Activated CD4-positive, alpha-beta T cell treated with anti-CD3 and anti-CD28 coated beads for 36 hours (primary cell): ENCODE measurements at places on chromosomes 2 and 18. TPM values are rescaled to one million over a fixed set of nuclear protein-coding genes. Genes with fewer than 3 reads are reported as not detected.

DNA sequence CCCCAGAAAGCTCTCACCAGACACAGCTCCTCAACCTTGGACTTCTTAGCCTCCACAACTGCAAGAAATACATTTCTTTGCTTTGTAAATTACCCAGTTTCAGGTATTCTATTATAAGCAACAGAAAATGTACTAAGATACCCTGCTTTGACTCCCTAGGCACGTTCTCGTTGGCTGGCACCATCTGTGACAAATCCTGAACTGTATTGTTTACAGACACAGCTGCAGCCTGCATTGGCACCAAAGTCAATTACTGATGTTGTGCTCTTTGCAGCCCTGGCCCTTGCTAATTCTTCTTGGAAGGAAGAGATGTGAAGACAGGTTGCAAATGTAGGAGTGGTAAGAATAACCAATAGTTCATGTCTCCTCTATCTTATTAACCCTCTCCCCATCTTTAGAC, 72.7 kb upstream of the FAM136A start:
- DNase-seq = no peak

DNA sequence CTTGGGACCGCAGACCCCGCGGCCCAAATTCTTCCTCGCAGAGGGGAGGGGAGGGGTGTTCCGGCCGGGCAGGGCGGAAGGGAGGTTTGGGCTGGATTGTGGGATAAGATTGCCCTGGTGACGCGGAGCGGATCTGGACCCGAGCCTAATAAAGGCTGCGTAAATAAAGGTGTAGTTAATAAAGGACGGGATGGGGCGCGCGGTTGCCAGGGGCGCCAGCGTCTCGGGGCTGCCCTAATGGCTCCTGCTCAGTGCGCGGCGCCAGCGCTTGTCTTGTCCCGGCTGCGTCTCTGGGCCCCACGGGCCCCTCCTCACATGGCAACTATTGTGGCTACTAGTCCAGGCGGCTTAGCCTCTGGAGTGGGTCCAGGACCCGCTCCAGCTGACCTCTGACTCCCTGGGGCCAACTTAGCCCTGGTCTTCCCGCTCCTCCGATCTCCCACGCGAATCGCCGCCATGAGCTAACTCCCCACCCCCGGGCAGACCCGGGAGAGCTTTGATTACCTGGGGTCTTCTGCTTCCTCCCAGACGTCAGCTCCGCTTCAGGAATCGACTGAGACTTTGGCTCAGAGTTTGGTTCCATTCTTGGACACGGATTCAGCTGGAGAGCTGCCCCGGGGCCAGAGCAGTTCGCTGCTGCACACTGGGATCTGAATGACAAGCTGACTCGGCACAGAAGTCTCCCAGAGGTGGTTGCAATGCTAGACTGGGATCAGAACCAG, 36.5 kb downstream of the SLC25A52 start:
- peak; percentile 12 for DNase-seq

Gene TAF4B
- 18.7 TPM for total RNA-seq

- DNase-seq = peak; percentile 10
Observed at GRCh38 chr2:54092940-54093339, 22.5 kb upstream of the ACYP2 start.

- DNase-seq = no peak
Observed at GRCh38 chr2:120444691-120445240, 98.8 kb downstream of the INHBB start.

Gene POTEF
- total RNA-seq = not detected

DNA sequence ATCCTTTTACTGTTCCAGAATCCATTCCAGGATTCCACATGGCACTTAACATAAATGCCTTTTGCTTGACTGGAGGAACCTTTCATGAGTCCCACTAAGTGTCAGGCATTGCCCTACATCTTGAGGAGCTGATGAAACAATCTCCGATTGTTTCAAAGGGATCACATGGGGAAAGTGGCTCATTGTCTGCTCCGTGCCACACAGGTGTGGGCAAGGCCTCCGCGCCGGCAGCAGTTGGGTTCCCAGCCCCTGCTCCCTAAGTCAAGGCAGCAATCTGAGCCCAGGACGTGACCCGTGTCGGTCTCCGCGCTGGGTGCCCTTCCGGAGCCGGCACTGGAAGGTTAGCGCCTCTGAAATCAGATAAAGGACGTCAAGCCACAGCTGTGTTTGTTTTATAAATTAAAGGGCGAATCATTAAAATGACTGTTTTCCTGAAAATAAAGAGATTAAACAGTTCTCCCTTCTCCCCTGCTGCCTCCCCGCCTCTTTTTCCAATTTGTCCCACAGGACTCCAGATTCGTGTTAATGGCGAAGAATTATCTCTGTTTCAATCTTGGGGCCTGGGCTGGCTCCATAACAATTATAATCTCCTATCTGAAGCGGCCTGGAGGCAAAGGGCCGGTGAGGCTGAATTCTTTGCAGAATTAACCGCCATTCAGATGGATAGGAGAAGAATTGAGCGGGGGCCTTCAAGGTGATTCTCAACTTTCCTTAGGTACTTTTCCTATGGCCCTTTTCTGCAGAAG, 84.3 kb upstream of the FZD7 start:
- no peak for DNase-seq

- DNase-seq = no peak
Observed at GRCh38 chr2:65381607-65382051, 50.8 kb downstream of the SPRED2 start.

DNA sequence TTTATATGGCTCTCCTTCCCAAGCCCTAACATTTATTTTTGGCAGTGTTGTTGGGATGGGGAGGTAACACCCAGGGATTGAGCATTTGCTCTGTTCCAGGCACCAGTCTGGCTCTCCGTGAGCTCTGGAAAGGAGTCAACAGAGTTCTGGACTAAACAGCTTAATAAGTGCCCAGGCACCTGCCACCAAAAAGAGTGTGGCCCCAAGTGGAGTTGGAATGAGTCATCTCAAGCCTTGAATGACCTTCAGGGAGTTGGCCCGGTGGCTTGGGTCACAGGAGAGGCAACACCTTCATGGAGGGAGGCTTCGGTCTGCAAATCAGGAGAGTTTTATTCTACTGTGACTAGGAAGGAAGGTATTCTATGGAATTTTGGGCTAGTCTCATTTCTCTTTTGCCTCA, 203.2 kb downstream of the DLGAP1 start:
- DNase-seq = no peak

DNA sequence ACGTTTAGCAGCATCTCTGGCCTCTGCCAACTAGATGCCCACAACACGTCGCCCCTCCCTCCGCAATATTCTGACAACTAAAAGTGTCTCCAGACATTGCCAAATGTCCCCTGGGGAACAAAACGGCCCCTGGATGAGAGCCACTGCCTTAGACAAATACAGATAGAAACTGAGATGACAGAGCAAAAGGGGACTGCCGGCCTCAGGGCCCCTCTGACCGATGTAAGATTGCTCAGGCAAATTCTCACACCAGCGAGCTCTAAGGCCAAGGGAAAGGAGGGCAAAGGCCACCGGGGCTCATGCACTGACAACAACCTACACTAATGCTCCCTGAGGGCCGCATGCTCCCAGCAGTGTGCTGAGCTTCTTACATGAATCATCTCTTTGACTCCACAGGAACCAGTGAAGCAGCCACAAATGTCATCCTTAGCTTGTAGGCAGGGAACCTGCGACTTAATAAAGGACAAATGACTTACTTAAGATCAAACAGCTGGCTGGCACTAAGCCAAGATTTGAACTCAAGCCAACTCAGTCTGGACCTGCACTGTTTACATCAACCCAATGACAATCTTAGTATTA, 228.5 kb downstream of the TTC32 start:
- no peak for DNase-seq

DNA sequence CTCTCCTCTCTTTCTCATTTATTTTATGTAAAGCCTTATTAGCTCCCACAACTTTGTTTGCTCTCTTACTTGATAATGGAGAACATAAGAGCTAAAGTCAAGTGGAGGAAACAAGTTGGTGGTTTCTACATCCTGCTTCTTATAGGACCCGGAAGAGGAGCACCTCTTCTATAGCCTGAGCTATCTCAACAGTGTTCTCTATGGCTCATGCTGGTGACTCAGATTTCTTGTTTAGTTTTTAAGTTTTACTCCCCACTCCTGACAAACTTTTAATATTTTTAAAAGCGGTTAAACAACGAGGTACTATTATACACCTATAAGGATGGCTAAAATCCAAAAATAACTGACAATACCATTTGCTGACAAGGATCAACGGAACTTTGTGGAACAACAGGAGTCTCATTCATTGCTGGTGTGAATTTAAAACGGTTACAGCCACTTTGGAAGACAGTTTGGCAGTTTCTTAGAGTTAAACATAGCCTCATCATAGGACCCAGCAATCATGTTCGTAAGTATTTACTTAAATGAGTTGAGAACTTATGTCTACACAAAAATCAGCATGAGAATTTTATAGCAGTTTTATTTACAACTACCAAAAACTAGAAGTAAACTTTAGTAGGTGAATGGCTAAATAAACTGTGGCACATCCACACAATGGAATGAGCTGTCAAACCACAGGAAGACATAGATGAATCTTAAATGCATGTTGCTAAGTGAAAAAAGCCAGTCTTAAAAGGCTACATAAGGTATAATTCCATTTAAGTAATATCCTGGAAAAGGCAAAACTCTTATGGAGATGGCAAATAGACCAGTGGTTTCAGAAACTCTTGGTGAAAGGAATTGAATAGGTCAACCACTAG, 12.7 kb upstream of the CDC42EP3 start:
- DNase-seq = no peak

- DNase-seq = no peak
Observed at GRCh38 chr18:23498117-23498516, 5.2 kb upstream of the RMC1 start.

Gene FSHR
- total RNA-seq = not detected

DNA sequence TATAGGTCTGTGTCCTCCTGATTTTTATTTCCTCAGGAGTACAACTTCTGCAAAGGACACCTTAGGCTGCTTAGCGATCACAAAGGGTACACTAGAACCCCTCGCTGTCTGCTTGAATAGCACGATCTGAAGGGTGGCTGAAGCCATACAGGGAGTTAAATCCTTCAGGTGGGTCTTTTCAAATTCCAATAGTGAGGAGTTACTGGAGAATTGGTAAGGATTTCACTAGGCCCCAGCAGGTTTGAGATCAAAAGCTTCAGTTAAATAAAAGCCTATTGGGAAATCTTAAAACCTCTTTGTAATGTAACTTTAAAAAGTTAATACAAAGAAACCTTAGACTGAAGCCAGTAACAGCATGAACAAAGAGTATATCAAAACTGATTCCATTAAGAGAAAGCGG, 613.1 kb downstream of the ZEB2 start:
- DNase-seq = no peak

DNA sequence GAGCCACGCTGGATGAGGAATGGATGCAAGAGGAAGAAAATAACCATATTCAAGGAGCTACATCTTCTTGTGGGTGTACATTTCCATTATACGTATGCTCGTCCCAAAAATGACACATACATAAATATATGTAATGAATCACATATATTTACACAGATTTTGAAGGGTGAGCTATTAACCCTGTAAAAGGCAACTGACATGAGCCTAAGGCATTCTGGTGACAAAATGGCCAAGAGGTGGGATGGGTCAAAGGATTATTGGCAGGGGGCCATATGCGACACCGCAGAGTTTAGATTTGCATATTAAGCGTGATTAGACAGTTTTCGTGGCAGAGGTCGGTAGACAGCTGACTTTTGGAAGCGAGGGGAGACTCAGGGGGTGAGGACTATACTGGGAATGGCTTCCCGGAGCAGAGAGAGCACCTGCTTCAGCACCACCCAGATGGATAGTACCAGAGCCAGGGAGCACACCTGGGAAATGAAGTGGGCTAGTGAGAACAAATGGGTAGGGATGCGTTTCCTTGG, 431 bp upstream of the CNRIP1 start:
- no peak for DNase-seq

- no peak for DNase-seq
Observed at GRCh38 chr2:130828461-130828860, 8.3 kb upstream of the ARHGEF4 start.

- DNase-seq = no peak
Observed at GRCh38 chr2:127877626-127878025, 8.1 kb downstream of the AMMECR1L start.

Gene ASNSD1
- 58.4 TPM for total RNA-seq

Gene NMUR1
- total RNA-seq = not detected

GRCh38 chr18:12035481-12035880, 54.2 kb downstream of the IMPA2 start:
- DNase-seq = no peak

DNA sequence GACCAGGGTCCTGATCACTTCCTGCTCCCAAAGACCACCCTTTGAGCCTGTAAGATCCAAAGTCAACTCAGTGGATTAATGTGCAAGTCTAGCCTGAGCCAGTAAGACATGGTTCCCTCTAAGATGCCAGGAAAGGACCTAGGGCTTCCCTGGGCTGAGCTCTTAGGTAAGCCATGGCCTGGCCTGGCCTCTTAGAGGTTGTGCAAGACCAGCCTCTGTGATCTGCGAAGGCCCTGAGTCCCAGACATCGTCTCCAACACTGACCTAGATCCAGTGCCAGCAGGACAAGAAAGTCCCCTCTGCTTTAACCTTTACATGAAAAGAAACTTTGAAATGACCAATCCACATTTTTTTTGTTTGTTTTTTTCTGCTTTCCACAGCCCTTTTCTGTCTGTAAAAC, 73.6 kb upstream of the CYP1B1 start:
- no peak for DNase-seq

- peak; percentile 27 for DNase-seq
Observed at GRCh38 chr2:203533676-203534591, 1.2 kb downstream of the RAPH1 start.

Gene ZSCAN30
- 24.2 TPM for total RNA-seq

Gene ALPI
- total RNA-seq = not detected

Gene SP140
- 84.2 TPM for total RNA-seq

GRCh38 chr2:240885566-240885965, 10.4 kb downstream of the MAB21L4 start:
- no peak for DNase-seq

- DNase-seq = no peak
Observed at GRCh38 chr2:208086029-208086428, 38.3 kb downstream of the CRYGD start.

Gene REG3G
- not detected for total RNA-seq

DNA sequence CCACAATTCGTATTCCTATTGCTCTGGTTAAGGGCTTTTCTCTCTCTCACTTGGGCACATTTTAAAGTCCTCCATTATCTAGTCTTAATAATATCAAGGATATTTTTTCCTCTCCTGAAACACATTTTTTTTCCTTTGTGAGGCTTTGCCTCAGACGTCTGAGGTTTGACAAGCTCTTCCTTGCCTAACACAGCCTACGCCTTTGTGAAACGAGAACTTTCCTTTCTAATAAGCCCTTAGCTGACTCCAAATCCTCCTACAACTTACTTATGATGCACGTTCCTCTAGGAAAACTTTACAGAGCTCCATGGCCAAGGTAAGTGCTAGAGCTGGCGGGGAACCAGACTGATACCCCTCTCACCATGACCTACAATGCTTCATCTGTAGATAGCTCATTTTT, 841.5 kb downstream of the SOCS6 start:
- DNase-seq = no peak
